ENCODE measurements at places on chromosomes 2 and 18.
A peak's percentile ranks its signal among the peaks of the same experiment; 100 is the strongest.

DNA sequence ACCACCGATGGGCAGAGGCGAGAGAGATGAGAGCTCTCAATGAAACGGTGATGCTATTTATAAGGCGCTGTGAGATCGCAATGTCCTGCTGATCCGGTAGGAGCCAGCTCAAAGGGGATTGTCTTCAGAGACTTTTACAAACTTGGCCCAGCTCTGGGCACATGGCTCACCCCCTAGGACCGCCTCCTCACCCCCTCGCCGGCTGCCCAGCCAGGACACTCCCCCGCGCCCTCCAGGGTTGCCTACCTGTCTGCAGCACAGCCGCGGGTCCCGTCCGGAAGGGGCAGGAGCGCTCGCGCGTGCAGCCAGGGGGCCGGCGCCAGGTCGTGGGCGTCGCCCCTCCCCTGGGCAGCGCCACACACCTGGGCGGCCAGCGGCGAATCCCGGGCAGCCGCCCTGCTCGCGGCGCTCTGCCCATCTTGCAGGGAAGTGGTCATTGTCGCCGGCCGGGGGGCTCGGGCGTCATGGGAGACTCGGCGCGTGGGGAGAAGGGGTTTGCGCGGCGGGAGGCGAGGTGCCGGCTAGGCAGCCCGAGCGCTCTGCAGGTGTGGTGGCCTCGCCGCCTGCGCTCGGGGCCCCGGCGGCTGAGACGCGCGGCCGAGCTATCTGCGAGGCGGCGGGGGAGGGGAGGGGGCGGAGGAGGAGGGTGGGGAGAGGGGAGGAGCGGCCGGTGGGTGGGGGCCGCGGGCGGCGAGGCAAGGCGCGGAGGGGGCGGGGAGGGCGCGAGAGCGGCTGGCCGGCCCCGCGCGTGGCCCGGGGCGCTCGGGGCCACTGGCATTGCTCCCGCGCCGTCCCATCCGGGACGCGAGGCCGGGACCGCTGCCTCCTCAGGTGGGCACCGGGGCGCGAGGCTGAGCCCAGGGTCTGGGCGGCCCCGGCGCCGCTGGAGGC is at the start of gene GRB14:
TSS of gene GRB14 (minus strand) at position 610 of the 891 bp plus-strand sequence. CDS start at position 437, 173 bp downstream.
- peak; percentile 53 for DNase-seq

GRCh38 chr2:23055251-23055650 is 329.7 kb upstream of the KLHL29 start:
- DNase-seq: no peak

- DNase-seq: no peak
Observed at GRCh38 chr2:27953077-27953476, 62.5 kb downstream of the BABAM2 start.

DNA sequence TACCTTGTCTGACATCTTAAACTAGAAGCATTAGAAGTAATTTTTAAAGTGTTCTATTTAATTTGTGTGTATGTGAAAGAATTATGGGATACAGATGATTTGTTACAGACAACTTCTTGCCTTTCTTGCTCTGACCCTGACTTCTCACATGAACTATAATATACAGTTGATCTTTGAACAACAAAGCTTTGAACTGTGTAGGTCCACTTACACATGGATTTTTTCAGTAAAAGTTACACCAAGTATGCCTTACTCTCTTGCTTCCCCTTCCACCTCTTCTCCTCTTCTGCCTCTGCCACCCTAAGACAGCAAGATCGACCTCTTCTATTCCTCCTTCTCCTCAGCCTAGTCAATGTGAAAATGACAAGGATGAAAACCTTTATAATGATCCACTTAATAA is 42.2 kb downstream of the SLC40A1 start:
- no peak for DNase-seq

- peak; percentile 92 for DNase-seq
Observed at GRCh38 chr2:146982393-146982846, 862.4 kb upstream of the ACVR2A start.

DNA sequence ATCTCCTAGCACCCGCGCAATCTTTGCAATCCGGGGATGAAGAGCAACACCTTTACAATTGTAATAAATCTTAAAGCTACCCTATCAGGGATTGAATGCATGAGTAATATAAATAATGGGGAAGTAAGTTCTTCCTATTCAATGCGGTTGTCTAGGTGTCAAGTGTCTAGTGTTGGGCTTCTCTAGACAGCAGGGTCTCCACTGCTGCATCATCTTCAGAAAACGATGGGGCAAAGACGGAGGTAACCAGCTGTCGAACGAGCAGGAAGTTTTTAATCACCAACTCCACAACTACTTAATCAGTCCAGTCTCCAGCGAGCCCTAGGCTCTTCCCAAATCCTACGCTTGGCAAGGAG is 573 bp downstream of the STAM2 start:
- DNase-seq: peak; percentile 39

DNA sequence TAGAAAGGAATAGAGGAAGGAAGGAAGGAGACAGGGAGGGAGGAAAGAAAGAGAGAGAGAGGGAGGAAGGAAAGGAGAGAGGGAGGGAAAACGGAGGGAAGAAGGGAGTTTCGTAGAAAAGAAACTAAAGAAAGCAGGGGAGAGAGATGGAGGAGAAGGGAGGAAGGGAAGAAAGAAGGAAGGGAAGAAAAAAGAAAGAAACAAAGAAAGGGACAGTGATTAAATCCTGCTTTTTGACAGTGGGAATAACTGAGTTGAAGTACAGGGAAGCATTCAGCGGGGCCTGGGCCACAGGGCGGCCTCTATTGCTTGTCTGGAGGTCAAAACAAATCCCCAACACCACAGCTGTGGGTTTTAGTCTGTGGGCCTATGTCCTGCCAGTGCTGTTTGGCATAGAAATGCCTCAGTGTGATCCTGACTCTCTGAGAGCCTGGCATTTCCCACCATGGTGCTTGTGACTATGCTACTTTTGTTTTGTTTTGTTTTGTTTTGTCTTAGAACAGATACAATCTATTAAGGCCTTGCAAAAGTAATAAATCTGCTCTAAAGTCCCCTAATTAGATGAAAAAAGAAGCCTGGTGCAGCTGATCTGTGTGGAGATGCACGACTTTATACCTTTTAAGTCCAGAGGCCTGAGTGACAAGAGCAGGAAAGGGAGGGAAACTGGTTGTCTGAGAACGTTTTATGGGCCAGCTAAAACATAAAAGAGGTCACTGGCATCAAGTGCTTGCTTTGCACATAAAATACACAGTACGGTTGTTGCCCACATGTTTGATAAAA is 40.0 kb downstream of the IL1RL2 start:
- peak; percentile 56 for DNase-seq

- DNase-seq: no peak
Observed at GRCh38 chr18:13514558-13514957, 211.8 kb downstream of the FAM210A start.

DNA sequence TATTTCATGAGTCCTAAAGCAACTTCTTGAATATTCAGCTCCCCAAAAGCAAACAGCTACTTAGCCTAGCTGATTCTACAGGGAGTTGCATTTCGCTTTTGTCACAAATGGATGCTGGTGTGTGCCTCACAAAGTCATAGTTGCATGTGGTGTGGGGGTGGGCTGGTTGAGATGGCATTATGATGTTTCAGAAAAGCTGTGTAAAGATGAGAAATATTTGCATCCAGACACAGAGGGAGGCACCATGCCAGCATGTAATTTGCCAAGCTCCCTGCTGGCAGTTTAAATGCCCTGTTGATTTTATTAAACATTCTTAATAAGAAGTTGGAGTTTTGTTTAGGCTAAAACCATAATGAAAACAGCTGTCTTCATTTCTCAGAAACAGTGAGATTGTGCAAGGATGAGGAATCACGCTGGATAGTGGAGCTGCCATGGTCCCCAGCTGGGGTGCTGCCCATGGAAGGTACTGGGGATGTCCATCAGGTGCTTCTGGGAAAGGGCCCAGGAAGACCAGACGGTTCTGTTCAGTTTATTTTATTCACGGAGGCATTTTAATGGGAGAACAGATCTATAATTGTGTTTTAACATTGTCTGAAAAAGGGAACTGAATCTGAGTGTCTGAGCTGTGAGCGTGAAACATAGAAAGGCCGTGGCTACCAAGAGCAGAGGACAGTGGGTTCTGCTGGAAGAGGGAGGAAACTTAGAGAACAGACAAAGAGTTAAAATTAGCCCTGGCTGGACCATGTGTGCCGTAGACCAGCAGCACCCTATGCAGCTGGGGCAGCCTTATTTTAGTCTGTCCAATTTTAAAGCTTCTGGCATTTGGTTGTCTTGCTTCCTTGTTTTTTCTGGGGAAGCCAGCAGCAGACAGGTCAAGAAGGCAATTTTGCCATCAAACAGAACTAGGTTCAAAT is 177.1 kb downstream of the FAM210A start:
- no peak for DNase-seq

- peak; percentile 45 for DNase-seq
Observed at GRCh38 chr2:160298960-160299359, 98.9 kb upstream of the ITGB6 start.

GRCh38 chr2:171522052-171522787 is at the start of gene CYBRD1:
TSS of gene CYBRD1 (plus strand) at chr2:171522474. CDS start at chr2:171522546, 72 bp downstream.
- DNase-seq: peak; percentile 91

GRCh38 chr2:230942371-230942770 is 17.3 kb upstream of the GPR55 start:
- no peak for DNase-seq

GRCh38 chr2:162720559-162721271 is 117.9 kb downstream of the KCNH7 start:
- DNase-seq: no peak

GRCh38 chr2:46538393-46538792 is 59.0 kb downstream of the TMEM247 start:
- DNase-seq: peak; percentile 53

DNA sequence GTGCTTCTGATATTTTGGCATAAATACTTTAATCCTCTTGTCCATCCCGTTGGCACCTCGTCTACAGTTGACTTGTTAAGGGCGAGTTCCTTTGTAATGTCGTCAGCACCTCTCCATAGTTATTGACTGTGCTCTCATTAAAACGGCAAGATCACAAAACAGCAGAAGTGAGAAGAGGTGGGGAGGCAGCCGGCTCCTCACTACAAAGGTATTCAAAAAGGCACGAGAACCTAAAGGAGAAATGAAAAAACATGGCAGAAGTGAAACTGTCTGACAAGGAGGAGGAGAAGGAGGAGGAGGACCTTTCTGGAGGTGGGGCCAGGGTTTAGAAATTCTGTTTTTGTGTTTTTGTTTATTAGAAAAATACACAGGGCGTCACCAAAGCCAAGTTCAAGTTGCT is 235.6 kb downstream of the BCL11A start:
- peak; percentile 14 for DNase-seq

GRCh38 chr2:240229603-240230235 is 89.3 kb upstream of the OTOS start:
- peak; percentile 54 for DNase-seq

DNA sequence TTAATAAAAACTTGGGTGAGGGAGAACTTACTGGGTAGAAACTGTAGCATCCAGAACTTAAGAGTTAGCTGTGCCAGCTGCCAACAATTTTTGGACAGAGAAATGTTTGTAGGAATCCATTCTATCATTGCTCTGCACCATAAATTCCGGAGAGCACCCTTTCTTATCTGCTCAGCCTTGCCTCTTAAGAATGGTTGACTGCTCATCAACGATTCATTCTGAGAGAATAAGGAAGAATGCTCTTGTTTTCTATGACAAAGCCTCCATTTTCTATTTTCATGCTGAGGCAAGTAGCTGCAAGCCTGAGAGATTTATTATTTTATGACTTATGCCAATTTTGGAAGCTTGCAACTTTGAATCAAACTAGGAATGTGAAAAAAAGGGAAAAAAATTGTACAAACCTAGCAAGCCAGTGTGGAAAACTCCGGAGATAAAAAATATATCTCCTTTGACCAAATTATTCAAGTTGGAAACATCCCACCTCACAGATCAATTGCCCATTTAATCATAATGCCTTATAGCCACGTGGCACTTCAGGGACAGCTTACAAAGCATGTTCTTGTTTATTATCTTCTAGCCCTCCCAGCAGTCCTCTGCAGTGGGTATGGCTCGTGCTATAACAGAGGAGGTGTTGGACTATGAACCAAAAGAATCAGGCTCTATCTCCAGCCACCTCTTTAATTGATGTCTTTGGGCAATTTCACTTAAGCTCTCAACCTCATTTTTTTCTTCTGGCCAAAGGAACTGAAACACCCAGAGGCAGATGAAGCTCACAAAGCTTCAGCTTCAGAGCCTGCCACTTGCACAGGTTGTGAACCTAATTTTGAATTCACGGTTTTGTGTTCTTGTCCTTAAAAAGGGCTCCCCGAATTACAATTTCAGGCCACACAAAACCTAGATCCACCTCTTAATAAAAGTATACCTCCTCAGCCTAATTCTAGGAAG is 40.9 kb upstream of the ATL2 start:
- DNase-seq: no peak

- DNase-seq: no peak
Observed at GRCh38 chr2:86223927-86224560, 24.8 kb downstream of the MRPL35 start.

DNA sequence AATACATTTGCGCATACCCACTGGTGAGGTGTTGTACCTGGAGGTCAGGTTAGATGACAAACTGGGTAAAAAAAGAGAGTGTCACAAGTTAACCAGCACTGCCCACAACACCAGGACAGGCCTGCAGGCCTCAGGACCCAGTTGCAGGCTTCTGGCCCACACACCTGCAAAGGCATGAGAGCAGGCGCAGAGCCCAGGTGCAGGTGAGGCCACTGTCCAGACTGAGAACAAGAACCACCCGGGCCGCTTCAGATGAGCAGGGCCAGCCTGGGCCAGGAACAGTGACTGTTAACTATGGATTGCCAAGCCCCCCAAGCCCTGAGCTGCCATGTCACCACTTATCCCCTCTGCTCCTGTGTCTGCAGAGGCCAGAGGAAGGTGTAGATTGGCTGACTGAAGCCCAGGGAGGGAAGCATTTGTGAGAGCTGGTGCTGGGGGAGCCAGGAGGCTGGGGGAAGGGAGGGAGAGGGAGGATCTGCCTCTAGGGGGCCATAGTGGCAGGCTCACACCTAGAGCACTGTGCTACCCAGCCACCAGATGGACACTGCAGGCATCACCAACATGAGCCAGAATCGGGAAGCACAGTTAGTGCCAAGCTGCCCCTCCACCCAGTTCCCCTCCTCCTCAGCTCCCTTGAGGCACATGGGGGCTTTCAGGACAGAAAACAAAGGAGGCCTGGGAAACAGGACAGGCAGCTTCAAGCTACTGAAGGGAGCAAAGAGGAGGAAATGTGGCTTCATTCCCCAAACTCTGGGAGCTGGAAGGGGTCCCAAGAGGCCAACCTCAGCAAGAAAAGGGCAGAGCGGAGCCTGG is 35.4 kb downstream of the SFXN5 start:
- no peak for DNase-seq

DNA sequence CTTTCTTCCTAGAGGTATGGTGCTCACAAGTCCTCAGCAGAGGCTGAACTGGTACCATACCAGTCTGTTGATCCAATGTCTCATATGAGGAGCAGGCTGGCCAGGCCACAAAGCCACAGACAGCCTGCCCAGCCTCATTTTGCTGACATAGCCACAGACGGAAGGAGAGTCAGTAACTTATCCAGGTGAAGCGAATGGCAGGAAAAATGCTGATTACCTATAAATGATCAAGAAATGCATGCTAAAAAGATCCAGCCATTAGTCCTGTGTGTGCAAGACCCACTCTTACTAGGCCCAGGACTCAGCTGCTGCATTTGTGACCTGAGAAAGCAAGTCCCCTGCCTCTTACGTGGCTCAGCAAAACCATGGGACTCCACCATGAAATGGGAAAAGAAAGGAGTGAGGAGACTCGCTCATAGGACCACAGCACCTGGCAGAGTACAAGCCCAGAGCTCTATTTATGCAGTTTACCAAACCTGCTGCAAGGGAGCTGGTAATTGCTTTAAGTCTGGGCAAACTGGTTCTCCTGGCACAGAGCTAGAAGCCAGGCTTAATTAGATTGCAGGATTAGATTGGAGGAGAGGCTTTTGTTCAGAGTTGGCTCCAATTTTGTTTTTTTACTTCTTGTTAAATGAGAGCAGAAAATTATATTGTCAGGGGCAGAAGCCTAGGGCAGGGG is 19.0 kb downstream of the RHOB start:
- no peak for DNase-seq

- DNase-seq: peak; percentile 73
Observed at GRCh38 chr2:11123856-11124759, 31.2 kb upstream of the SLC66A3 start.
